T-helper 17 cell (primary cell): ENCODE measurements at places on chromosomes 6 and 20.

GRCh38 chr20:37773291-37773826, 79.5 kb downstream of the CTNNBL1 start:
- DNase-seq, result no peak

DNA sequence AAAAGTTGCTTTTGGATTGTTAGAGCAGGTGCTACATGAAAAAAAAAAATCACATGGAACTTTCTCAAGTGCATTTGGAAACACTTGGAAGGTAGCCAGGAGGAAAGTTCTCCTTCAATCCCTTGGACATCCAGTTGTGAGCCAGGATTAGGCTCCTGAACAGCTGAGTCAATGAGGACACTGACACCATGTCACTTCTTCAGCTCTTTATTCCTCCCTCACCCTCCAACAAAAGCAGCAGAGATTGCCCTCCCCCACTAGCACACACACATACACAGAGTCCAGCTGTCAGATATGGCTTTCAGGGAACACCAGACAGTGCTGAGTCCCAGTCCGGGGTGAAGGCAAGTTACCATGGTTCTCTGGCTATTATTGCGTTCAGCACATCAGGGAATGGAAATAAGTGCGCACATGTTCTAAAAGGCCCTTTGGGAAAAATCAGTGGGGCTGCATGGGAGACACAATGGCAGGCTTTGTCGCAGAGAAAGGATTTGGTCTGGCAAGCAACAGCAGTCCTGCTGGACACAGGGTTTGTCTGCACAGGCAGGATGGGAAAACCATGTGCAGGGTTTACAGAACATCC, 124.7 kb upstream of the MARCKS start:
- no peak for DNase-seq

- DNase-seq, result no peak
Observed at GRCh38 chr6:97765461-97765860, 482.4 kb upstream of the MMS22L start.

DNA sequence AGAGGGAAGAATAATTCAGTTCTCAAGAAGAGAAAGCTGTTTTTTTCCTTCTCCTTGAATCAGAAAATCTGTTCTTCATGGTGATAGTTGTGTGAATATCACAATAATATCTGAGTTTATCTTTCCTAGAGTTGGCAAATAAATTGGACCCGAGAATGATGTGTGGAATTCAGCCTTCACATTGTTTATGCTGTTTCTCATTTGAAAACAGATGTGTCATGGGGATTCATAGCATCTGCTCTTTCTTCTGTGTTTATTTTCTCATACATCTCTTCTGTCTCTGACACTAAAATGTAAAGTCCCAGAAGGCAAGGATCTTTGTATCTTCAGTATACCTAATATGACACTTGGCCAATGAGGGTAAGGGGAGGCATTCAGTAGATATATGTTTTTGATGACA, 103.6 kb upstream of the SGK1 start:
- DNase-seq, result no peak

- no peak for DNase-seq
Observed at GRCh38 chr6:80921861-80922460, 815.5 kb downstream of the BCKDHB start.

DNA sequence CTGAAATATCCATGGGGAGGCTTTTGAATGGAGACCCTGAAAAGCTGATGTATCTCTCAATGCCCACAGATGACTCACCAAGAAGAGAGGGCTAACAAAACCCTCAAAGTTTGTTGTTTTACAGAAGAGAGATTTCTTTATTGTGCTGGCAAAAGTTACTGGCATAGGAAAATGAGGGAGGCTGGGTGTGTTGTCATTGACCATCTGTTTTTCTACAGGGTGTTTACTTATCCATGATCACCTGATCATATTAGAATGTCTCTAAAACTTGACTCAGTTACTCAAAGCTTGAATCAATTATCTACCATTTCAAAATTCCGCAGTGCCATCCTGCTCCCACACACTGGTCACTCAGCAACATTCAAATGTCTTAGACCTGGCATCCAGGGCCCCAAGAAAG, 9.8 kb downstream of the NCOA6 start:
- no peak for DNase-seq

- no peak for DNase-seq
Observed at GRCh38 chr6:159959165-159959975, 9.5 kb upstream of the IGF2R start.

DNA sequence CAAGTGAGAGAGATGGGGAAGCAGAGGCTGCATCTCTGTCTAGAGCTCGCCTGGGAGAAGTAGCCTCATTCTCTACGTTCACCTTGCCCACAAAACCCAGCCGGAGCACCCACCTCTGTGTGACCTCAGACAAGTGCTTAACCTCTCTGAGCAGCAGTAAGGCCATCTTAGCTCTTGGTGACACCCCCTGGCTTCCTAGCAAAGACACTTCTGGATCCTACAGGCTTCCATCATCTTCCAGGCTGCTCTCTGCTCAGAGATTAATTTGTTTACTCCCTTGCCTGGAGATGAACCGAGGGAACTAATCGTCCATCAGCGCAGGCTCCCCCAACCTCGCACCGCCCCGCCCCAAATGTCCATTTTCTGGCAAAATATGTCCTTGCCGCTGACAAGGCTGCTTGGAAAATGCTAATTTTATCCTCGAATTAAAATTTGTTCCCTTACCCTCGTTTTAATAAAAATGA, 24.0 kb upstream of the CTNNBL1 start:
- no peak for DNase-seq

GRCh38 chr6:129845696-129846095, 15.4 kb downstream of the TMEM244 start:
- no peak for DNase-seq

GRCh38 chr6:33170176-33171015, 21.9 kb downstream of the COL11A2 start:
- no peak for DNase-seq

DNA sequence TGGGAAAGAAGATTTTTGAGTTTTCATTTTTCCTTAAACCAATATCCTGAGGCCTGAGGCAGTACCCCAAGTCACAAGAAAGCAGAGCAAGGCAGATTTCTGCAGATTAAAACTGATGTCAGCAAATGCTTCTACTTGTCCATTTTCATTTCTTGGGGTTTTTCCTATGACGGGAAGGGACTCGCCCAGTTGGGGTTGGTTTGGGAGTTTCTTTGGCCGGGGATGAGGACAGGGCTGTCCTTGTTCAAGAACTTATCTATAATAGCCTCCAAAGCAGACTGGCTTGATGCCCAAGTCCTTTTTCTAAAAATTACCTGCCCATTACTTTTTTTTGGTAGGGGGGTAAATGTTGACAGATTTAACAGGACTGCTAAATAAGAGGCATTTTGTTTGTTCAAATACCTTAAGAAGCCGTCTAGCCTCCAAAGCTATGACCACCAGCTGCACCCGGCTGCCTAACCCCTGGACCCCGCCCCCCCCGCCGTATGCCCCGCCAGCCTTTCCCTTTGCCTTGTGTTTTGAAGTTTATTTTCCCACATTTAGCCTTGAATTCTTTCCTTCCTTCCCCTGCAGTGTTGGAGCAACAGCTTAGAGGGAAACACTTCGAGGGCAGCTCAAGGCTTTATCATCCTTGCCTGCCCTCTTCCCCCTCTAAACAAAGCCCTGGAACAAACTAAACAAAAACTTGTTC, 2.5 kb downstream of the KCNK5 start:
- no peak for DNase-seq

GRCh38 chr6:125346201-125346925, 44.6 kb upstream of the HDDC2 start:
- no peak for DNase-seq

DNA sequence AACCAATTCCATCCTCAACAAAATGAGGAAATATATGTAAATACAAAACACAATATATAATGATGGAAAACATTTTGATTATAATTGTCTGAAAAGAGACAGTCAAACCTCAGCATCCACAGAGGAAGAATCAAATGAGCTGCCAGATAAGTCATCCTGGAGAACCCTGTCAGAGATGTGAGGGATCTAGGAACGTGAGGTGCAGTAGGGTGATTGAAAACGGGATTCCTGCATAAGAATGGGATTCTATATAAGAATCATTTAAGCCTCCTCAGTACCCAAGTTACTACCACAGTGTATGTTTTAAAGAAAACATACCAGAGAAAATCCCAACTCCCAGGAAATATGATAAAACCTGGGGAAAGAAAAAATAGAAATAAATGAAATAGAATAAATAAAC, 690.5 kb downstream of the FRK start:
- no peak for DNase-seq

- DNase-seq, result no peak
Observed at GRCh38 chr6:161918628-161919205, 644.9 kb upstream of the AGPAT4 start.

DNA sequence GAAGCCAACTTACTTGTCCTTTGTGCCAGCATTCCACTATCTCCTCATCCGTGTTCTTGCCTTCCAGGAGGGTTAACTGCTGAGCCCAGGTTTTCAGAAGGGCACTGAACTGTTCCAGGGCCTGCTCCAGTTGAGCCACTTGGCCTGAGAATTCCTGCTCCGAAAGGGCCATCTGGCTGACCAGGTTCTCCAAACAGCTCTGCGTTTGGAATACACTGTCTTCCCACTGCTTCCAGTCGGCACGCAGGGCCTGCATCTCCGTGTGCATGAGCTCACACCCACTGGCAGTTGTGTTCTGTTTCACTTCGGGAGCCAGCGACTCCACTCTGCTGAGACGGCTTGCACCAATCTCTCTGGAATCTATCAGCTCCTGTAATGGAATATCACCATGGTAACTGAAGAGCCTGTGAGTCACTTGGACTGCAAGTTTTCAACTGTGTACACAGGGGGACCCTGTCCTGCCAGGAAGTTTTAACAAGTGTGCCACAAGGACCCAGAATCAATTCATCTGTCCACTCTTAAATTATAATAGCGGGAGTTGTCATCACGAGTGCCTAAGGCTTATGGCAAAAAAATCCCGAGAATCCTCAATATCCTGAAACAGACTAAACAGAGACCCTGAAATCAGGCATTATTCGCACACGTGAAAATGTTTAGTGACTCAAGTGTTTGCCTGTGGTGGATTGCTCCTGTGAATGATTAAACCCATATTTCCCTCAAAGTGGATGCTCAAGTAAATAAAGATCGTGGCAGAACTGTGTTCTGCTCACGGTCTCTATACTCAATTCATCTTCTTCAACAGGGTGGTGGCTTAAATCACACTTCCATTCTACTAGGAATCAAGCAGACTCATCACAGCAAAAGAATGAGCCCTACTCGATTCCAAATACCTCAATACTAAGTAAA, 255.9 kb downstream of the SYNE1 start:
- no peak for DNase-seq

GRCh38 chr6:22098601-22099031, 198.2 kb downstream of the PRL start:
- no peak for DNase-seq

- no peak for DNase-seq
Observed at GRCh38 chr20:5757949-5758348, 7.7 kb downstream of the SHLD1 start.

- DNase-seq, result no peak
Observed at GRCh38 chr6:132365281-132365907, 35.9 kb downstream of the MOXD1 start.

DNA sequence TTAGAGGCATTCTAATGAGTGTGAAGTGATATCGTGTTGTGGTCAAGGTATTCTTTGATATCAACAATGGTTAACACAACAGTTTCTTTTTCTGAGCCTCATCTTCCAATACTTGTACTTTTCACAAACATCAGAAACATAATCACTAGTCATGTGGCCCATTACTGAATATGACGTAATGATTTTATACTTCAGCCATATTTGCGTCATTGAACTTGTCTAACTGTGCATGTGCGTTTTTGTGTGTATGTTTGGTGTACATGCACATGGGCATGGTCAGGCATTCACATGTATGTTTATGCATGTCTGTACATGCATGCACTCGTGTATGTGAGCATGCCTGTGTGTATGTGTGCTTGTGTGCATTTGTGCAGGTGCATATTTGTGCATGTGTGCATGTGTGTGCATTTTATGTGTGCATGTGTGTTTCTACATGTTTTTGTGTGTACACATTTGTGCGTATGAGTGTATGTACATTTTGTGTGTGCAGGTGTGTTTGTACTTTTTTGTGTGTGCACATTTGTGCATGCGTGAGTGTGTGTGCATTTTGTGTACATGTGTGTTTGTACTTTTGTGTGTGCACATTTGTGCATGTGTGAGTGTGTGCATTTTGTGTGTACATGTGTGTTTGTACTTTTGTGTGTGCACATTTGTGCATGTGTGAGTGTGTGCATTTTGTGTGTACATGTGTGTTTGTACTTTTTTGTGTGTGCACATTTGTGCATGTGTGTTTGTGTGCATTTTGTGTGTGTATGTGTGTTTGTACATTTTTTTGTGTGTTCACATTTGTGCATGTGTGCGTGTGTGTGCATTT, 29.4 kb downstream of the PRR18 start:
- no peak for DNase-seq

GRCh38 chr6:157966589-157966977, 15.1 kb upstream of the SYNJ2 start:
- no peak for DNase-seq

GRCh38 chr6:64459411-64459944, 823.9 kb downstream of the PHF3 start:
- no peak for DNase-seq

- no peak for DNase-seq
Observed at GRCh38 chr6:137767911-137768690, 99.0 kb upstream of the TNFAIP3 start.

DNA sequence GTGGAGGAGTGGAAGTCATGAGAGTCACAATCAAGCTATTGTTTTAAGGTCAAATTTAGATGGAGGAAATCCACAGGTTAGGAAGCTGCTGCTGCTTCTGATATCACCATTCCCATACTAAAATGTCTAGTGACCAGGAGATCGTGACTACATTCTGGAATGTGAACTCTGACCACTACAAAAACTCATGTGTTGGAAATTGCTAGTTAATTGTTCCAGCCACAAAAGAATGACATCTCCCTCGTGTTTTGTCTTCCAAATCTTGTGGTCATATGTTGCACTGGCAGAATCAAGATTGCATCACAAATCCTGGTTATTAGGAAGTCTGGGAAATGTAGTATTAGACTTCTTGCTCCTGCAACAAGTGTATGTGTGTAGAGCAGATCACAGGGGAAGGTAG, 441.9 kb downstream of the CD109 start:
- DNase-seq, result no peak

GRCh38 chr6:167714152-167714551, 112.6 kb upstream of the AFDN start:
- no peak for DNase-seq
